ENCODE measurements at places on chromosomes 3 and 15. TPM values are rescaled to one million over a fixed set of nuclear protein-coding genes. Genes with fewer than 3 reads are reported as not detected.

DNA sequence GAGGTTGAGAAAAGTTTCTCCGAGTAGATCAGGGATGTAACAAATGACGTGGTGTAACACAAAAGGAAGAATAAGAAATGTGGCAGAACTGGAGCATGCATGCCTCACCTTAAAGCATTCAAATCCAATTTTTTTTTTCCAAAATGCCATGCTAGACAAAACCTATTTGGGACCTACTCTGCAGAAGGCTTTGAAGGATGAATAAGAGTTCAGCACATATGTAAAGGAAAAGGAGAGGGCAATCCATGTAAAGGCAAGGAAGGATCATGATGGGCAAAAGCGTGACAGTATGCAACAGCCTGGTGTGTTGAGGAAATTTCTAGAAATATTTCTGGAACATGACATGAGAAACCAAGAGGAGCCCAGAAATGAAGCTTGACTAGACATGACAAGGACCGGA is 116.4 kb downstream of the OXNAD1 start:
- DNase-seq, result no peak

- DNase-seq, result no peak
Observed at GRCh38 chr15:42741710-42742109, 4.8 kb upstream of the CDAN1 start.

FEZF2 gene
- total RNA-seq, result not detected

OR4F15 gene
- 0.28 TPM for total RNA-seq

DNA sequence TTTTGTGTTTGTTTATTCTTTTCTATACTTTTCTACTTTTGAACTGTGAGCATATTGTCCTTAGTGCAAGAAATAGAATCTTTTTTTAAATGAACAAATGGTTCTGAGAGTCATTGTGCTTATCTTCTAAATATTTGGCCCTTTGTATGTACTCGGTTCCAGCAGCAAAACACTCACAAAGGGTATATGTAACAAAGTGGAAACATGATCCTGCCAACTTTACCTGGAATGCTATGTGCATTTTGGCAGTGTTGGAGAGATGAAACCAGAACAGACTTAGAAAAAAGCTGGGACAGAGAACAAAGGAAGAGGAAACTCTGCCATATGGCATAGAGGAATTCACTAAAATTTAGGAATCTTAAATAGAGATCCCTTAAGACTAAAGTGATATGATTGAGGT is 150.1 kb downstream of the FGF12 start:
- no peak for DNase-seq

CCRL2 gene
- total RNA-seq, result 0.28 TPM

CD86 gene
- not detected for total RNA-seq

SOX2 gene
- not detected for total RNA-seq

CSPG5 gene
- total RNA-seq, result under 0.01 TPM

- DNase-seq, result peak; percentile 85
Observed at GRCh38 chr15:67117370-67117769, 52.0 kb downstream of the SMAD3 start.

ACAN gene
- total RNA-seq, result 0.54 TPM

DNA sequence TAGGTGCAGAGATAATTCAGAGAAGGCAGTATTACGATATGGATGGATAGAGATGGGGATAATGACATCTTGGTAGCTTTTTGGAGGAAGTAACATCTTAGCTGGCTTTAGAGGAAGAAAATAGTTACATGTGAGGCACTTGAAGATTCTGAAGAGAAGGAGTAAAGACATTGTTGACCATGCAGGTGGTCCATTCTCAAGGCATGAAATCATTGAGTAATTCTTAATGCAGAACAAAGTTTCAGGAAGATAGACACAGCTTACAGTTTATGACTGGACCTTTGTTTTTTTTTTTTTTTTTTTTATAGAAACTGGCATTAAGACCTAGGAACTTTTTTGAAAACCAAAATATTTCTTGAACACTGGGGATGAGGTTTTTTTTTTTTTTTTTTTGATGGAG is 28.2 kb downstream of the MBNL1 start:
- no peak for DNase-seq

RPSA gene
- 1,415 TPM for total RNA-seq

GRCh38 chr3:183572935-183573334 is 17.4 kb upstream of the KLHL6 start:
- DNase-seq, result no peak

PCLAF gene
- 34.2 TPM for total RNA-seq

LRRC2 gene
- 4.7 TPM for total RNA-seq

GAP43 gene
- 0.36 TPM for total RNA-seq

GRCh38 chr3:71262364-71263265 is 320.9 kb downstream of the FOXP1 start:
- DNase-seq, result no peak

GRCh38 chr3:196872316-196872715 is 4.6 kb downstream of the SENP5 start:
- DNase-seq, result peak; percentile 72

NXPE3 gene
- 23.1 TPM for total RNA-seq

DNA sequence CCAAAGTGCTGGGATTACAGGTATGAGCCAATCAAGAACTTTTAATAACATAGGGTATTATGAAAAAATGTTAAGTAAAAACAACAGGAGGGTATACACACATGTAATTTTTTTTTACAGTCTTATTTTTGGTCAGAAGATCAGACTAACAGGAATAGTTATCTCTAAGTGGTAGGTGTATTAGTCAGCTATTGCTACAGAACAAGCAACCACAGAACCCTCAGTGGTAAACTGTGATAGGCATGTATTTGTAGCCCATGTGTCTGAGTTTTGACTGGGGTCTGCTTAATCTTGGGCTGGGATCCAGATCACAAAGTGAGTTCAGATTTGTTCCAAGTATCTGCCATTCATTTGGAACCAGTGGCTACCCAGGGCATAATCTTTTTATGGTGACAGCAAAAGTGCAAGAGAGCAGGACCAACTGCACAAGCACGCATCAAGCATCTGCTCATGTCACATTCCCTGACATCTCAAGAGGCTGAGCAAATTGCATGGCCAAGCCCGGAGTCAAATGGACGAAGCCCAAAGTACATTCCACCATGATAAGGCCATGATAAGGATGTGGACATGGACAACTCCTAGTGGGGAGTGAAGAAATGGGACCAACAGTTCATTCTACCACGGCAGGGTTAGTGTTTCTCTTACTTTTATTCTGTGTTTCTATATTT is 3.0 kb upstream of the IL5RA start:
- DNase-seq, result no peak

GRCh38 chr15:31869686-31870307 is 160.5 kb upstream of the CHRNA7 start:
- DNase-seq, result no peak

GRCh38 chr15:57619746-57620145 is 28.0 kb downstream of the MYZAP start:
- DNase-seq, result no peak

DNA sequence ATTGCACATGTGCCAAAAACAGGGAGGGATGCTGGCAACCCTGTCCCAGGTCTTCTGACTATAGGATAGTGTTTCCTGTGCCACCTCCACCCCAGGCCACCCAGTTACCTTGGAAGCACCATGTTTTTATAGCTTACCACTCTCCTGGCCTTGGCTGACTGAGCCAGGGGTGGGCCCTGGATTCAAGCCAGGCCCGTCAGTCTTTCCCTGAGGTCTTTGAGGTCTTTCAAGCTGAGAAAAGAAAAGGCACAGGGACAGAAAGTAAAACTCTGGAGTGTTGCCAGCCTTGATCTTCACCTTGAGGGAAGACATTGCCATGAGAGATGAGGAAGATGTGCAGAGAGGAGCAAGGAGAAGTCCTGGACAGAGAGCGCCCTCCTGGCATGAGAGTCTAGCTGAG is 46.3 kb downstream of the SYNM start:
- no peak for DNase-seq

BCL2A1 gene
- total RNA-seq, result 4.5 TPM

PLSCR5 gene
- total RNA-seq, result not detected

DNA sequence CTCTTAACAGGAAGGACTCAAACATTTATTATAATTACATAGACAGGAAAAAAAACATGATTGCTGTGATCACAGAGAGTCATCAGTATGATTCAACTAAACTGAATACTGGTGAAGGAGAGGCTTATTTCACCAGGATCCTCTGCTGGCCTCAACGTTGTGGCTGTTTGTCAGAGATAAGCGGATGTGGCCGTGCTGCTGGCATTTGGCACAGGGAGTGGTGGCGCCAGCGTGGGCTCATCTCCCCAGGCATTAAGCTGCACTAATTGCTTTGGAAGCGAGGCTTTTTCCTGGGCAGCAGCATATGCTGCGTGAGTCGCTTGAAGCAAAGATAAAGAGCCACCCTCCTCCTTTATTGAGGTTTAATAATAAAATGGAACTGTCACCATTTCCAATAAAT is 306.7 kb downstream of the LRTM1 start:
- DNase-seq, result no peak

DNA sequence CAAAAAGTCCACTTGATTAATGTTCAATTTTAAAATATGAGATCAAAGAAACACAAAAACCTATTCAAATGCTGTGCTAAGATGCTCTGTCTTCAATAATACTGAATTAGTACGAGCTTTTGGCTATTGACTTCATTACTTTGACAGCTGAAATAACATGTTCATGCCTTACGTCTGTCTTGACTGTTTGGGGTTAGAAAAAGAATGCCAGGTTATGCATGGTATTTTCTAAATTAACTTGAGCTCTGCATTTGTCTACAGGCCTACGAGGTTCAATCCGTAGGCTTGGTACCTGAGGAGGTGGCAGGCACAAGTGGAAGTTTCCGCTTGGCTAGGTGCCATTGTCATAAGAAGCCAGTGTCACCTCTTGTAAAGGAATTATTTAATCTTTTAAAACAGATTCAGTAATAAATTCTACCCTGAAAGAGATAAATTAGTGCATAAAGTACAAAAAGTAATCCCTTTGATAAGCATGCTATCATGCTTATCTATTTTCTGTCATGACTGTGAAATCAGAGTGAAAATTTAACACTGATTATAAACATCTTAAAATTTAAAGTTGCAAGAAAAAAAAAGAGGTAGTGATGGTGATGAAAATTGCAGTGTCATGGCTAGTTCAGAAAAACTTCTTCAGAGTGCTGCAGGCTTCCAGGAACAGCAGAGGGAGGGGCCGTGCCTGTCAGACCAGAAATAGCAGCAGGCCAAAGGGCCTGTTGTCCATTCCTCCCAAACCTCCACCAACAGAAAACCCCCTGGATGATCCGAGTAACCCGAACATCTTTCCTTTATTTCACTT is 115.7 kb downstream of the ARRDC4 start:
- no peak for DNase-seq

DNA sequence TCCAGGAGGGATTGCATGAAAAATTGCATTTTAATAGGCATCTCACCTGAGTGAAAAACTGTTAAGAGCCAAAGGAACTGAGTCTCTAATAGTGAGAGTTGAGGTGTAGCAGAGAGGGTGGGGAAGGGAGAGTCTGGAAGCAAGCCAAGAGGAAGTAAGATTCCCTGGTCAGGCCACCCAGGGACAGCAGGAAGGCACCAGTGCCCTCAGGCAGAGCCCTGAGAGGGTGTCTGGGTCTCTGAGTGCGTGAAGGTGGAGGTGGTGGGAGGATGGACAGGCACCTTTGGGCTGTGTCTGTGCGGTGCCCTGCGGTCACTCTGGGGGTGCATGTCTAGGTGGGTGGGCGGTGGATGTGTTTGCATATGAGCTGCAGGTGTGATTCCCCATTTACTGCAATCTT is 300.4 kb upstream of the ROPN1 start:
- no peak for DNase-seq

- no peak for DNase-seq
Observed at GRCh38 chr3:142029052-142029642, 120.2 kb downstream of the TFDP2 start.

DNA sequence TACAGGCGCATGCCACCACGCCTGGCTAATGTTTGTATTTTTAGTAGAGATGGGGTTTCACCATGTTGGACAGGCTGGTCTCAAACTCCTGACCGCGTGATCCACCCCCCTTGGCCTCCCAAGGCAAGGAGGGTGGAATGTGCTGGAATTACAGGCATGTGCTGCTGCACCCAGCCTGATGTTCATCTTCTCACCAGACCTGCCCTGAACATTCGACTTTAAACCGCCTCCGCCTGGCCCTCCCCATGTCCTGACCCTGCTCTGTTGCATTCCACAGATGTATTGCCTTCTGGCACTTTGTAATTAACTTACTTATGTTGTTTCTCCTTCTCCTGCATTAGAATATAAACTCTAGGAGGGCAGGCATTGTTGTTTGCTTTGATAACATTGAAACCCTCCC is 102.1 kb downstream of the LINGO1 start:
- no peak for DNase-seq

DNA sequence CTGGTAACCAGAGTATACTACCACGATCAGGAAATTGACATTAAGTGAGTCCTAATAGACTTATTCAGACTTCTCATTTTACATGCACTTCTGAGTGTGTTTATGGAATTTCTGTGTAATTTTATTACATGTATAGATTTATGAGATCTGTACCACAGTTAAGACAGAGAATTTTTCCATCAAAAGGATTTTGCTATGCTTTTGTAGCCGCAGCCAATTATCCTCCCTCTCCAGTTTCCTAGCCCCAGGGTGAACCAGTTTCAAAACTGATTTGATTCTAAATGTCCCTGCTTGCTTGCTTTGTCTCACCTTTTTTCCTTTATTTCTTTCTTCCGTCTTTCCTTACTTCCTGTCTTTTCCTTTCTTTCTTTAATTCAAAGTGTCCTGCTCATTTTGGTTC is 661.2 kb upstream of the BCHE start:
- no peak for DNase-seq

All from IMR-90 (cell line).